PC-3 (cell line): ENCODE measurements at places on chromosomes 12 and 14. TPM values are rescaled to one million over a fixed set of nuclear protein-coding genes. Genes with fewer than 3 reads are reported as not detected.

GRCh38 chr12:123444092-123445026, 7.9 kb upstream of the RILPL2 start:
- DNase-seq: no peak

CIDEB gene
- not detected in 2 replicates for total RNA-seq

STYK1 gene
- 4.3 and 8.6 TPM in 2 replicates for total RNA-seq

DNA sequence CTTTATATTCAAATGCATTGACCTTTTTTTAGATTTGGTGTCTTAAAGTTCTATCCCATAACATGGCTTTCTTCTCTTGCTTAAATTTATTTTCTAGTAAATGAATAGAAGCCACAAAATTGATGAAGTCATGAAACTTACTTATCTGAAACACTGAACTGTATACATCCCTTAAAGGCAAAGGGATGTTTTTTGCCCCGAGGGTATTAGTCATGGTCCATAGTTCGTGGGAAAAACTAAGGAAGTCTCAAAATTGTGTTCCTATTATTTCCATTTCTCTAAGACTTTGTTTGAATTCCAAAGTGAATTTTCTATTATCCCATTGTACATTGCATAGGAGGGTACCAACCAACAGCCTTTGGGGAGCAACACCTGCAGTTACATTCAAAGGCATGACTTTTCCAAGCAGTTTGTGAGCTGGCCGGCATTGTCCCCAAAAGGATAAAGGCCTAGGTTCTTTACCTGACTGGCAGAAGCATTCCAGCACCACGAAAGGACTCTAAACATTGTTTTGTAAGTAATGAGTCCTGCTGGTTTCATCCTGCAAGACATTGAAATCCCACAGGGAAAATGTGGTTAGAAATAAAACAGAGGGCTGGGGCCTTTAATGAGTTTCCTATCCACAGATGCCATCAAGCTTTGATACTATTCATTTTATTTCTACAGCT, 473.5 kb downstream of the PRKD1 start:
- no peak for DNase-seq

GRCh38 chr12:12379831-12380730, 23.2 kb downstream of the BORCS5 start:
- DNase-seq: no peak

PRICKLE1 gene
- 16.2 and 17.2 TPM in 2 replicates for total RNA-seq

DNA sequence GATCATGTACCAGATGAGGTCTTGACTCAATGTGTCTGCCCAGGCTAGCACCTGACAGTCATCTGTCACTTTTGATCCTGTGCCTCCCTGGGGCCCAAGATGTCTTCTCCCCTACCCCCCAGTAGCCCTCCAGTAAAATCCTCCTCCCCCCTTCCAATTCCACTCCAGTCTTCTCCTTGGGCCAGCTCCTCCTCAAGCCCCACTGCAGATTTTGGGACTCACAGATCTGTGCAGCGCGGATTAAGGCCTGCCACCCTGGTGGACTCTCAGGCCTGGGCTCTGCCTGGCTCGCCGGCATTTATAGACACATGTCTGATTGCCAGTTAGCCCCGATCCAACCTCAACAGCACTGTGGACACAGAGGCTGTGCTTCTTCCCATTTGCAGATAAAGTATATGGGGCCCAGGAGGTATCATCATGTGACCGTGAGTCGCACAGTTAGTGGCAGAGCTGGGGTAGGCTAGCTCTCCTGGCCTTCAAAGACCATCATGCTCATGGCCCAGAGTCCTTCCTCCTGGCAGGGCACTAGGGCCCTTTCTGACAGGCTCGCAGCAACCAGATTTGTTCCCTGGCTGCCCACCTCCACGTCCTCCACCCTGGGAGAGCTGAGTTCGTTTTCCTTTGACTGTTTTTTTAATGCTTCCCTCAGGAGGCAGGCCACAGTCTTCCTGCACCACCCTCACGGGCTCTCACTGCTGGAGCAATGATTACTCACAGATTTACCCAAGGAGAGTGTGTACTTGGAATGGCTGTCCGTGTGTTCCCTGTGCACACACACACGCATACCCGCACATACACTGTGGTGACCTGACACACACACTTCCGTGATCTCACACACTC, 98.3 kb upstream of the DIO3 start:
- DNase-seq: peak; percentile 28

ETFBKMT gene
- 0.52 and 0.58 TPM in 2 replicates for total RNA-seq

GRCh38 chr14:99266181-99267178, 5.5 kb downstream of the BCL11B start:
- DNase-seq: peak; percentile 79

TAS2R31 gene
- 0.55 and 0.75 TPM in 2 replicates for total RNA-seq

DNA sequence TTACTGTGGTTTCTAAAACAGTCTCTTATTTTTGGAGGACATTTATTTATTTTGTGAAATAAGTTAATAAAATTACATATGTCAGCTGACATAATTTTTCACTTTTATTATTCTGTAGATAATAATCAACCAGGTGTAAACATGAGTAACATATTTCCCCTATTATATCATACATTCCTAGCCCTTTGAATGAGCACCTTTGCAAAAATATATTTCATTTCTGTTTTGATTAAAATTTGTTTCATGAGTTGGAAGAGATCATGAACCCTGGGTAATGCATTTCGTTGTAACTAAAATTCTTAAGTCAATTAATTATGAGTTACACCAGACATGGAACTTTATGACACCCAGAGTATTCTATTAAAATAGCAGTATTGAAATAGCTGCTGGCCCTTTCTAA, 56.3 kb downstream of the SLC16A7 start:
- DNase-seq: no peak

- DNase-seq: no peak
Measured at GRCh38 chr14:31400031-31400638, 20.2 kb downstream of the HEATR5A start.

FAIM2 gene
- total RNA-seq: 0.18 TPM in 1 of 2 replicates, not detected in the other
